NCI-H1694 treated with DMSO at 0.1 percent for 48 hours (cell line): ENCODE measurements at places on chromosomes 5 and 9.

GRCh38 chr9:119289740-119290433 is 79.3 kb downstream of the BRINP1 start:
- no peak for DNase-seq

- DNase-seq: no peak
Measured at GRCh38 chr5:5605170-5605764, 182.8 kb downstream of the ICE1 start.

GRCh38 chr5:124652892-124653441 is 93.5 kb downstream of the ZNF608 start:
- no peak for DNase-seq

DNA sequence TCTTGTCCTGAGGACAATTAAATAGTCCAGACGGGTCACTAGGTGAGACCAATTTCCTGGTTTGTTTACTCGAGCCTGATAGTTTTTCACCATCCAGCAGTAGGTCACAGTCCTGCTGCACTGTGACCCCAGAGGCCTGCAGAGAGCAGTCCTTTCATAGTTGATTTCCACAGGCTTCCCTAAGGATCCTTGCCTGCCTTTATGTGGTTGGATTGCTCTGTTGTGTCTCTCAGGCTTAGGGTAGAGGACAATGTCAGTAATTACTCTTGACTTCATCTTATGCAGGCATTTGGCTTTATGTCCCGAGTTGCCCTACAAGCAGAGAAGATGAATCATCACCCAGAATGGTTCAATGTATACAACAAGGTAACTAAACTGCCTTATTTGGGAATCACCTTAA is 9.0 kb upstream of the CATSPER3 start:
- DNase-seq: no peak

GRCh38 chr9:137778336-137778735 is 99.2 kb upstream of the CACNA1B start:
- DNase-seq: no peak
